Keratinocyte (primary cell): ENCODE measurements at places on chromosomes 6 and 20.

DNA sequence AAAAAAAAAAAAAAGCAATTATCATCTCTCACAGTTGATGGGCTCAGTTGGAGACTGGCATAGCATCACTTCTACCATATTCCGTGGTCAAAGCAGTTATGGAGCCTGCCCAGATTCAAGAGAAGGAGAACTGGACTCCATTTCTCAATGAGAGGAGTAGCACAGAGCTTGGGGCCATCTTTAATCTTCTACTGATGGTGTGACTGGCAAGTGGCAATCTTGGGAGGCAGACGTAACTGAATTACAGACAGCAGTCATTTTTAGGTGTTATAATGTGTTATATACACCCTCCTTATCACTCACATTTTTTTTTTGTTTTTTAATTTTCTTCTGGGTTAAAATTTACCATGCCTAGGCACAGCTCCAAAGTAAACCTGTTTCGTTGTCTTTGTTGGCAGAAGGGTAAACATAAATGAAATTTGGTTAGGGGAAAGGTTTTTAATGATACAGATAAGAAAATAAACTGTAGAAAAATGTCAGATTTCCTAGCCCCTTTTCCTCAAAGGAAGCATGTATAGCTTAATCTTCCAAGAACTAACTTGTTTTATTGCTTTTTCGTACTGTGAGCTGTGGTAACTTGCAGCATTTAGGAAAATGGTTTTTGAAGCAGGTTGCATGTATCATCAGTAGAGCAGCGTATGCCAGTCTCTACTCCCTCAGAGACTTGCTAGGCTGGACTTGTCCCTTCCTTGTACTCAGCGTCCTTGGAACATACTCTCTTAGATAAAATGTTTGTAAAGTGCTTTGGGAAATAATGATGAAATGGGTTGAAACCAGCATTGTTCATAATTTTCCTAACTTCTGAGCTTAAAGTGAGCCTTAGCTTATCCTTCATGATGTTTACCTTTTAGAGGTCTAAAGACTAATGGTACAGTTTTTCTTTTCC lies 25.7 kb downstream of the ZFAND3 start:
- H3K4me3 ChIP-seq = no peak overlapping the region
- peak overlapping the region; percentile 63 for H3K27ac ChIP-seq
- DNase-seq = no peak
- H3K4me1 ChIP-seq = peaks cover 17% of the 10 kb centered on the region
- peaks cover 4% of the 10 kb centered on the region for H3K36me3 ChIP-seq
- no peaks in the 10 kb centered on the region for H3K27me3 ChIP-seq

DNA sequence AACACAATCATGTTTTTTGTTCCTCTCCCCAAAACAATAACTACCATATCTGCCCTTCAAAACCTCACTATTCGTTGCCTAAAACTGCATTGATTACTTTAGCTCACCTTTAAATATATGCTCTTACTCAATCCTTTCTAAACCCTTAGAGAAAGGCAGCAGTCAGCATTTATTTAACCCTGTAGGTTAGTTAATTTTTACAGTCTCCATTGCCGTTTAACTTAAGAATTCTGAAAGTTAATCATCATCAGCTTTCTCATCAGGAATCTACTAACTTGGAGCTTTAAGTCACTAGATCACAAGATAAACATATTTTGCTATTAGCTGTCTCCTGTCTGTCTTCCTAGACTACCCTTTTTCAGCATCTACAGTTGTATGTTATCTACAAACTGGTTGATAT lies 991.9 kb downstream of the EPHA7 start:
- no peak for DNase-seq
- no peak overlapping the region for H3K27ac ChIP-seq
- no peaks in the 10 kb centered on the region for H3K36me3 ChIP-seq
- no peaks in the 10 kb centered on the region for H3K4me1 ChIP-seq
- no peaks in the 10 kb centered on the region for H3K27me3 ChIP-seq
- H3K4me3 ChIP-seq = no peak overlapping the region

DNA sequence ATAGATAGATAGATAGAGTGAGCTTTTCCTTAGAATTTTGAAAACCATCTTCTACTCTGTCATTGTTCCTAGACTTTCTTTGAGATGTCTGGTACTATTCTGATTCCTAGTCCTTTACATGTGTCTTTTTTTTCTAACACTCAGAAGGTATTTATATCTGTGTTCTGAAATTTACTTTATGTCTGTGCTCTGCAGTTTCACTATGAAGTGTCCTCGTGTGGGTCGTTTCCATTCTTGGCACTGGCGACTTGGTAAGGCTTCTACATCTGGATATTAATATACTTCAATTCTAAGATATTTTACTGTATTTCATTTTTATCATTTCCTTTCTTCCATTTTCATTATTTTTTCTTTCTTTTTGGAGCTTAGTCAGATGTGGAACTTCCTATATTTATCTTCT lies 87.0 kb downstream of the FHL5 start:
- no peaks in the 10 kb centered on the region for H3K4me1 ChIP-seq
- H3K4me3 ChIP-seq = no peak overlapping the region
- H3K36me3 ChIP-seq = no peaks in the 10 kb centered on the region
- DNase-seq = no peak
- no peaks in the 10 kb centered on the region for H3K27me3 ChIP-seq

DNA sequence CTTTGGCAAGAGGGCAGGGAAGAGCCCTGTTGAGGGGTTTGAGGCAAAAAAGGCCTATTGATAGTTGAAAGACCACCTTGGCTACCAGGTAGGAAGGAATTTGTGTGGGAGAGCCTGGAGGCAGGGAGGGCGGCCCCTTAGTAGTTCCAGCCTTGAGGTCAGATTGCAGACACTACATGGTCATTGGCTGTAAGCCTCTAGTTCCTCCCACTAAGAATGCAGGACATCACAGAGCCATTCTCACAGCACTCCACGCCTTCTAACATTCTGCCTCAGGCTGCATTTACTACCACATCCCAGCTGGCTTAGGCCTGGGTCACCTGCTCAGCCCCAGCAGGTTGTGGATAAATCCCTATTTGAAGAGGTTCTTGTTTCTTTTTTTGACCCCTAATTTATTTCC lies 91.0 kb upstream of the SNX9 start:
- no peaks in the 10 kb centered on the region for H3K36me3 ChIP-seq
- H3K4me1 ChIP-seq = no peaks in the 10 kb centered on the region
- H3K27me3 ChIP-seq = no peaks in the 10 kb centered on the region
- no peak for DNase-seq
- H3K27ac ChIP-seq = no peak overlapping the region

DNA sequence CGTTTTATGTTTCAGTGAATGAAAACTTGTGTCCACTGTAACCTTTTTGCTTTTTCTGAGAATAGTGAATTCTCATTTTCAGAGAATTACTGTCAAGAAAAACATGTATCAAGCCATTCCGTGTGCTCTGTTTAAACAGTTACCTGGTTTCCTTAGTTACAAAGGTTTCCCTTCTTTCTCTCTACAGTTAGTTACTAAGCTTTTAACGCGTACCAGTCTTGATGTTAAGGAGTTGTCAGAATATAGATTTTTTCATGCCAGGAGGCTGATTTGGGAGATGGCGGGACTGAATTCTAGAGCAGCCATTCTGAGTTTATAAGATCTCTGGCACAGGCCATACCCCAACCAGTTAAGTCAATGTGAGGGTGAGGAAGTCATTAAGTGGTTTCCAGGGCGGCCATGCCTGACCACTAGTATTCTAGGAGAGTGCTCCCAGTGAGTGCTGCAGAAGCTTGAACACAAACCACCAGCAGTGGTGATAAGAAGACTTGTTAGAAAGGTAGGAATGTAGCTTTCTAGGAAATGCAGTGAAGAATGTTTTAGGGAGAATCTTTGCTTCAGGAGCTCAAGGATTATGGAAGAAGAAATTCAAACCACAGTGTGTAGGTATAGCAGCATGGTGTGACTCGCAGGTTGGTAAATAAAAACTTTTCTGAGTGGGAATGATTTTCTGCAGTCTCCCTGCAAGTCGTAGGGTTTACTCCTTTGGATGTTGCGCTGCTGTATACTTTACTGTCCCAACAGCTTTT lies 112.9 kb downstream of the JARID2 start:
- H3K27me3 ChIP-seq = no peaks in the 10 kb centered on the region
- H3K27ac ChIP-seq = no peak overlapping the region
- no peak overlapping the region for H3K4me3 ChIP-seq
- no peak for DNase-seq
- no peaks in the 10 kb centered on the region for H3K36me3 ChIP-seq

GRCh38 chr20:43477619-43478018 lies 19.9 kb downstream of the SRSF6 start:
- H3K36me3 ChIP-seq = no peaks in the 10 kb centered on the region
- H3K4me3 ChIP-seq = no peak overlapping the region
- no peak for DNase-seq
- no peaks in the 10 kb centered on the region for H3K4me1 ChIP-seq

GRCh38 chr20:50460608-50461267 lies 49.4 kb upstream of the PTPN1 start:
- no peak for DNase-seq
- peaks cover 5% of the 10 kb centered on the region for H3K4me1 ChIP-seq
- no peak overlapping the region for H3K4me3 ChIP-seq
- H3K27ac ChIP-seq = peak overlapping the region; percentile 31

DNA sequence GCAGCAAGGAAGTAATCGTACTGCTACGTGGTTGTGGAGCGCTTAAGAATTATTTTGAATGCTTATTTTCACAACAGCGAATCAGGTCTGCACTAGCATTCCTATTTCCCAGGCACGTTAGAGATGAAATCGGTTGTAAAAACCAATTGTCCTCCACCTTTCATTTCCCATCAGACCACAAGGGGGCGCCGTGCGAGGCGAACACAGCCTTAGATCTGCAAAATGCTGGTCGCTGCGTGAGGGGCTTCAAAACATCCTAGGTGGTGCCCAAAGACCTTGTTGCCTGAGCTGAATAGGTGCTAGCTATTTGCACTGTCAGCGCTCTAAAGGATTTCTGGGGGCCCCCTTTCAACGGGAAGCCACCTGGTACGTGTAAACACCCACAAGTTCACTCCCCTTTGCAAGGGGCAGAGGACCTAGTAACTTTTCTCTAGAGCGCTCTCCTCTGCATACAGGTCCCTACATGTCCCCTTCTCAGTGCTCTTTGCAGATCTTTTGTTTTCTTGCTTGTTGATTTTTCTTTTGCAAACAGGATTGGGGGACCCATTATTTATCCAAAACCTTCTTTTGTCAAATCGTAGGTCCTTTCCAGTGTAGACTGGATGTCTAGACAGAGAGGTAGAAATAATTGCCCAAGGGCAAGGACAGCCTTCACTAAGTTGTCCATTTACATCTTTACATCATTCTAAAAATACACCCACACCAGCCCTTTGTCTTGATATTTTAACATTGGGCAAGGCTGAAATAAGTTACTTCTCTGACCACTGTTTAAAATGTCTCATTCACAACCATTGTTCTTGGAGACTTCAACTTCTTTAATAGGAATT lies 59.8 kb downstream of the NEDD9 start:
- H3K36me3 ChIP-seq = no peaks in the 10 kb centered on the region
- H3K27ac ChIP-seq = no peak overlapping the region
- no peak overlapping the region for H3K4me3 ChIP-seq
- no peaks in the 10 kb centered on the region for H3K4me1 ChIP-seq

GRCh38 chr20:9506964-9507369 lies 7.4 kb upstream of the LAMP5 start:
- H3K36me3 ChIP-seq = no peaks in the 10 kb centered on the region
- peaks cover 51% of the 10 kb centered on the region for H3K27me3 ChIP-seq
- no peak for DNase-seq
- no peak overlapping the region for H3K4me3 ChIP-seq
- no peak overlapping the region for H3K27ac ChIP-seq

DNA sequence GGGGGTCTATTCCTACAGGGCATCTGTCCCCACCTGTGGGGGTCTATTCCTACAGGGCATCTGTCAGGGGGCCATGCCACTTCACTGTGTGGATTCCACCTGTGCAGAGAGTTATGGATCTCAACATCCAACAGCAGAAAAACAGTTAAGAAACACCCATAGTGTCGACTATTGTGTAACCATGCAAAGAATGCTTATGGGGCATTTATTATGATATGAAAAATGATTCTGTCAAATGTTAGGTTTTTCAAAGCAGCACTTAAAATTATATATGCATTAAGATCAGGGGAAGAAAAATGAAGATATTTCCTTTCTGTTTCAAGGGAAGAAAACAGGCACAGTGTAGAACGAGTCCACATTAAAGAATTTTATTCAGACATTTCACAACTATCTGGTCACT lies 2.9 kb downstream of the GPR31 start:
- no peak for DNase-seq
- no peaks in the 10 kb centered on the region for H3K36me3 ChIP-seq
- no peak overlapping the region for H3K4me3 ChIP-seq

GRCh38 chr6:13764996-13765395 lies 49.4 kb downstream of the MCUR1 start:
- no peak for DNase-seq
- no peaks in the 10 kb centered on the region for H3K36me3 ChIP-seq
- H3K4me1 ChIP-seq = peaks cover 40% of the 10 kb centered on the region
- no peak overlapping the region for H3K27ac ChIP-seq

DNA sequence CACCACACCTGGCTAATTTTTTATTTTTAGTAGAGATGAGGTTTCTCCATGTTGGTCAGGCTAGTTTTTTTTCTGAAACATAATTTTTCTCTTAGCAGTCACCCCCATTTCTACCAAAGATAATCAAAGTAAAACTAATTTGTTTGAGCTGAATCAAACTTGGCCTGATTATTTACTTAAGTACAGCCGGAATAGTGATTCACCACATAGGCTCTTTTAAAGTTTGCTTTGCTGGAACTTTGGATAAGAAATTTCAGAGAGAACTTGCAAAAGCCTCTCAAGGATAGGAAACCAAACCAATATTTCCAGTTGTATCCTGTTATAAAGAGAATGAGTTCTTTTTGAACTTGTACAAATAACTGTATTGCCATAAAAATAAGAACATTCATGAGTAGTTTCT lies 105.0 kb upstream of the SYNCRIP start:
- no peak overlapping the region for H3K4me3 ChIP-seq
- DNase-seq = no peak
- no peaks in the 10 kb centered on the region for H3K36me3 ChIP-seq
- no peak overlapping the region for H3K27ac ChIP-seq
- no peaks in the 10 kb centered on the region for H3K4me1 ChIP-seq

DNA sequence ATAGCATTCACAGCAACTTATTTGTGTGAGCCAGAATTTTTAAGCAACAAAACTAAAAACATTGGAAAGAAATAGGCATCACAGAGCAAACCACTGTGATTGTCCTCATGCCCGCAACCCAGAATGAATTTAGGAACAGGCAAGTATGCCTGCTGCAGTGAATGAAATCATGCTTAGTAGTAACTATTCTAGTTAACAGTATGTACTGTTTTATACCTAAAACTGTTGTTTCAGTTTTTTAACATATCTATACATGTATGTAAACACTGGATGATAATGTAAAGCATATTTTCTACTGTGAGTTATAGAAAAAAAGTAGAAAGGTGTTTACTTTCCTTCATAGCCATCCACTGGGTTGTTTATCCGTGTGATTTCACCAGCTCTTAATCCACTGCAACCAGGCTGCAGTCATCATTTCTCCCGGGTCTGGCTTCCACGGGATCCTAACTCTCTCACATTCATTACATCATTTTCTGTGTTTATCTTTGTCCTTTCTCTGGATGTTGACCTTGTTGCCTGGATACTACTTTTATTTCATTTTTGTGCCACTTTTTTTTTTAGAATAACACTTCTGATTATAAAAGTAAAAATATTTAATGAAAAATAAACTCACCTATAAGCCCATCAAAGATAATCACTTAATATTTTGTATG lies 3.6 kb upstream of the ARFGEF3 start:
- peaks cover 33% of the 10 kb centered on the region for H3K27me3 ChIP-seq
- no peaks in the 10 kb centered on the region for H3K36me3 ChIP-seq
- H3K27ac ChIP-seq = no peak overlapping the region
- DNase-seq = no peak
- peaks cover 10% of the 10 kb centered on the region for H3K4me1 ChIP-seq

- peak overlapping the region; percentile 90 for H3K27ac ChIP-seq
- H3K4me1 ChIP-seq = peaks cover 21% of the 10 kb centered on the region
- peak overlapping the region; percentile 82 for H3K4me3 ChIP-seq
- H3K27me3 ChIP-seq = no peaks in the 10 kb centered on the region
- no peaks in the 10 kb centered on the region for H3K36me3 ChIP-seq
These were observed 1.4 kb downstream of the QKI start for GRCh38 chr6:163415620-163416556.
